ENCODE measurements at places on chromosomes 5 and 9. TPM values are rescaled to one million over a fixed set of nuclear protein-coding genes. Genes with fewer than 3 reads are reported as not detected.

The AP3S1 gene
- 87.8 TPM for total RNA-seq

GRCh38 chr9:85645909-85646627, 95.7 kb downstream of the AGTPBP1 start:
- H3K4me1 ChIP-seq, result no peaks in the 10 kb centered on the region
- H3K36me3 ChIP-seq, result no peaks in the 10 kb centered on the region
- no peak overlapping the region for H3K4me3 ChIP-seq
- H3K27me3 ChIP-seq, result no peaks in the 10 kb centered on the region

DNA sequence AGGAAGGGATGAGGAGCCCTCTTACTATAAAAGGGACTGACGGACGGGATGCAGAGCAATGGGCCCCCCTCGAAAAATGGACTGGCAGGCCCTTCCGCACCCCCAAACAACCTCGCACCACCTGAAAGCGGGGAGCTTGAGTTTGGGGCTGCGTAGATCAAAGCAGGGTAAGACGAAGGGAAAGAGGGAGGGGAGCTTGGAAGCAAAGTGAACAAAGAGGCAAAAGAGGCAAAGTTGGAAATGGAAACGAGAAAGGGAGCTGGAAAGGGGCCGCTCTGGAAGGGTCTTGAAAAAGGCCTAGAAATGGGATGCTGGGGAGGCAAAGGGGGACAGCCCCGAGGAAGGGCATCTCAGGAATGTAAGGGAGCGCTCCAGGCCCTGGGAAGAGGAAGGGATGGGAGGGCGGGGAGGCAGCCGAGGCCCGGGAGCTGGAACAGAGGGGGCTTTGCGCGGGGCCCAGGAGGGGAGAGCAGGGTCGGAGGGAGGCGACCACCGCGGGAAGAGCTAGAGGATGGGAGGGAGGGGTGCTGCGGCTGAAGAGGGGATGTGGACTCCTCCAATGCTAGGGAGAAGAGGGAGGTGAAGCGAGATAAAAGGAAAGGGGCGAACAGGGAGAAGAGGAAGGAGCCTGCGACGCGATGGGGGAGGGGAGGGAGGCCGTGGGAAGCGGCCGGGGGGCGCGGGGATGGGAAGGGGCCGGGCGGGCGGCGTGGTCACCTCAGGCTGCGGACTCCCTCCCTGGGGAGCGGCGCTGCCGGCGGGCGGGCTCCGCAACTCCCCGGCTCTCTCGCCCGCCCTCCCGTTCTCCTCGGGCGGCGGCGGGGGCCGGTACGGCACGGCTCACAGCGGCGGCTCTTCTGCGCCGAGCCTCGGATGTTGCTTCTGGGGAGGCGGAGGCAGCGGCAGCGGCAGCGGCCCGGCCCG, 577 bp downstream of the RNF145 start:
- H3K36me3 ChIP-seq, result no peaks in the 10 kb centered on the region
- H3K4me3 ChIP-seq, result peak overlapping the region; percentile 85
- peak overlapping the region; percentile 96 for H3K27ac ChIP-seq
- H3K27me3 ChIP-seq, result no peaks in the 10 kb centered on the region

The FGF1 gene
- total RNA-seq, result 0.77 TPM

The NIM1K gene
- 7.7 TPM for total RNA-seq

Measured in fibroblast of lung (primary cell).